Lower lobe of right lung (tissue), 2 donors: ENCODE measurements at places on chromosomes 6 and 20. TPM values are rescaled to one million over a fixed set of nuclear protein-coding genes. Genes with fewer than 3 reads are reported as not detected.

Gene OTOR
- not detected for total RNA-seq

GRCh38 chr6:149897015-149897697 is 757 bp downstream of the RAET1E start:
- H3K27me3 ChIP-seq, result no peaks in the 10 kb centered on the region
- peak; percentile 59 for DNase-seq
- peak overlapping the region; percentile 83 for H3K27ac ChIP-seq
- peak overlapping the region; percentile 32 for H3K4me3 ChIP-seq
- peaks cover 32% of the 10 kb centered on the region for H3K4me1 ChIP-seq
- H3K36me3 ChIP-seq, result no peaks in the 10 kb centered on the region

DNA sequence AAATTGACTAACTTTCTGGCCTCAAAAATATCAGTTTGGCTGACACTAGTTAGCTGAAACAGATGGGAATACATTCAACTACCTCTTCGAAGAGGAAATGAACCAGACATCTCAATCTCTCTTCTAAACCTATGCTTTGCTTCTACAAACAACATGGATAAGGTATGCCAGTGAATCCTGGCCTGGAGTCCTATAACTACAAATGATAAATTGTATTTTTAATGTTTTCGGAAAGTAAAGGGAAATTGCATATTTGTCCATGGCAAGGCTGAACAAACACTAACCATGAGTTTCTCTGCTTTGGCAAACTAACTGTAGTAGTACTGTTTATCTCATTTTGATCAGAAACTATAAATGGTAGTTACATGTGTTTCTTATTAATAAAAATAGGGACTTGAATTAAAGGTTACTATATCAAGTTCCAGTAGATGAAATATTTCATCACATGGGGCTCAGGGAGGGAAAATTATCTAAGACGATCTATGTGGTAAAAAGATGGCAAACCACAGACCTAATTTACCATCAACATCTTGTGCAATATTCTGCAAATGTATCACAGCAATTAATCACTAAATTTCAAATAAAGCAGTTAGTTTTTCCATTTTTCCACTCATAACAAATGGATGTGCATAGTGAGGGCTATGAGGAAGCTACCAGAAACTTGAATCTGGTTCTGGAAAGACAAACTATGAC is 76.8 kb downstream of the COL12A1 start:
- no peaks in the 10 kb centered on the region for H3K27me3 ChIP-seq
- DNase-seq, result no peak
- no peak overlapping the region for H3K27ac ChIP-seq
- no peaks in the 10 kb centered on the region for H3K36me3 ChIP-seq
- no peaks in the 10 kb centered on the region for H3K4me1 ChIP-seq

- H3K36me3 ChIP-seq, result no peaks in the 10 kb centered on the region
- H3K27me3 ChIP-seq, result peaks cover 4% of the 10 kb centered on the region
- no peak for DNase-seq
- H3K4me1 ChIP-seq, result peaks cover 23% of the 10 kb centered on the region
- H3K27ac ChIP-seq, result no peak overlapping the region
Measured at GRCh38 chr6:53484476-53485280, 60.2 kb downstream of the GCLC start.

Gene GHRH
- total RNA-seq, result not detected

DNA sequence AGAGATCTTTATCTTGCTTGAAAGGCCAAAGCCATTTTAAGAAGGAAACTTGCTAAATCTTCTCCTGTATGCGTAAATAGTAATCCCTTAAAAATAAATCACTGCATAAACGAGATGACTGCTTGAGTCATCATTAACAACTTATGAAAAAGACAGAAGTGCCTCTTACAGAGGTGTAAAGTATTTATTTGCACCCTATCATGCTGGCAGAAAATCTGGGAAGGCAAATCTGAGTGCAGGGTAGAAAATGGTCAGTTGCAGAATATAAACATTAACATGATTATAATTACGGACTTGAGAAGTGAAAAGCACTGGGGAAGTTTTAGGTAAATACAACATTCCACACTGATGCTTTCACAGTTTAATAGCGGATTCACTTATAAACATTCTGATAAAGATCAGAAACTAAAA is 67.5 kb upstream of the FBXO30 start:
- no peaks in the 10 kb centered on the region for H3K4me1 ChIP-seq
- no peak overlapping the region for H3K27ac ChIP-seq
- DNase-seq, result no peak
- H3K27me3 ChIP-seq, result no peaks in the 10 kb centered on the region

- no peak overlapping the region for H3K4me3 ChIP-seq
- DNase-seq, result no peak
- H3K36me3 ChIP-seq, result no peaks in the 10 kb centered on the region
- H3K4me1 ChIP-seq, result peaks cover 12% of the 10 kb centered on the region
- no peaks in the 10 kb centered on the region for H3K27me3 ChIP-seq
- no peak overlapping the region for H3K27ac ChIP-seq
Measured at GRCh38 chr20:32064667-32065066, 12.6 kb downstream of the HCK start.

DNA sequence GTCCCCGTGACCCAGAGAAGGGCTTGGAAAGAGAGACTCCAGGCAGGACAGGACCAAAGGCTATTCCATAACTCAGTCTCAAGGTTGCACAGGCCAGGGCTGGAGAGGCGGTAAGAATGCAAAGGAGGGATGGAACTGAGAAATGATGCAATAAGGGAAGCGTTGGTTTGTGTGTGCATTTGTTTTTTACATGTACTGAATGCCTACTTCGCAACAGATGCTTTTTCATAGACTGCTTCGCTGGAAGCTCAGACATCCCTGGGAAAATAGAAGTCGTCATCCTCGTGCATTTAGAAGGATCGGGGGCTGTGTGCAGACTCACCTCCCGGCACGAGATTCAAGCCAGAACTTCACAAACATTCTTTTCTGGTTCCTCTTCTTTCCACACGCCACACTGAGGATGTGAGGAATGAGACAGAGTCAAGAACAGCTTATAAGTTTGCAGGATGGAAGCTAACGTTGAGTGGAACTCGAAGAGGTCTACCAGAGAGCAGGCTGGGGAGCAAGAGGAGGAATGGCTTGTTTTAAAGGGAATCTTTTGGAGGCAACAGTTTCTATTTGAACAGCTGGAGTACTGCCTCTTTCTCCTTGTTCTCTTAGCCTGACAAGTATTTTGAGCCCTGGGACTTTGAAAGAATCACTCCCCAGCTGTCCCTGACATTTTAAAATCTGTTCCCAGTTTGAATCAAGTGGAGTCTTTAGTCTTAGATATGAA is 19.3 kb upstream of the LY86 start:
- H3K27me3 ChIP-seq, result no peaks in the 10 kb centered on the region
- no peaks in the 10 kb centered on the region for H3K4me1 ChIP-seq
- H3K4me3 ChIP-seq, result no peak overlapping the region
- no peak overlapping the region for H3K27ac ChIP-seq
- H3K36me3 ChIP-seq, result no peaks in the 10 kb centered on the region

GRCh38 chr6:145502416-145502815 is 232.9 kb downstream of the EPM2A start:
- no peak overlapping the region for H3K4me3 ChIP-seq
- no peak overlapping the region for H3K27ac ChIP-seq
- no peaks in the 10 kb centered on the region for H3K27me3 ChIP-seq
- H3K36me3 ChIP-seq, result no peaks in the 10 kb centered on the region
- no peaks in the 10 kb centered on the region for H3K4me1 ChIP-seq

- H3K27ac ChIP-seq, result no peak overlapping the region
- no peaks in the 10 kb centered on the region for H3K27me3 ChIP-seq
- no peaks in the 10 kb centered on the region for H3K36me3 ChIP-seq
- peak overlapping the region; percentile 61 for H3K4me3 ChIP-seq
Measured at GRCh38 chr6:7261852-7262461, 51.0 kb downstream of the SSR1 start.

GRCh38 chr6:2624177-2624576 is 126.5 kb downstream of the MYLK4 start:
- no peak overlapping the region for H3K4me3 ChIP-seq
- H3K27ac ChIP-seq, result no peak overlapping the region
- peaks cover 5% of the 10 kb centered on the region for H3K27me3 ChIP-seq
- no peaks in the 10 kb centered on the region for H3K4me1 ChIP-seq
- no peaks in the 10 kb centered on the region for H3K36me3 ChIP-seq

- H3K27ac ChIP-seq, result no peak overlapping the region
- no peaks in the 10 kb centered on the region for H3K27me3 ChIP-seq
- peaks cover 22% of the 10 kb centered on the region for H3K4me1 ChIP-seq
- DNase-seq, result no peak
- H3K36me3 ChIP-seq, result no peaks in the 10 kb centered on the region
Measured at GRCh38 chr6:155273431-155273830, 9.6 kb downstream of the CLDN20 start.
